ENCODE measurements at places on chromosomes 6 and 20.
A peak's percentile ranks its signal among the peaks of the same experiment; 100 is the strongest.

DNA sequence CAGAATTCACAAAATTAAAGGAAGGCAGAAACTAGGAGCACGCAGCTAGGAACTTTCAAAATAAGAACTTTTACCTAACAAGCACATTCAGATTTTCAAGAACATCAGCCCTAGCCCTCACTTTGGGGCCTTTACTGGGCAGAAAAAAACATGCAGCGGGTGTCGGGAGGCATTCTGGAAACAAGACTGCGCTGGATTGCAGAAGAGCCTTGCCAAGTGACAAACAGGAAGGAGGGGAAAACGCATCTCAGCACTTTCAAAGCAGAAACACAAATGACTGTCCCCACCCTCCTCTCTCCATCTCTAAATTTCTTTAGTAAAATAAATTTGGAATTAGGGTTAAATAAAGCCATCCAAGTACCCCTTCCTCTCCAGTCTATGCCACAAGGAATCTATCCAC is 74.6 kb upstream of the RREB1 start:
- H3K4me1 ChIP-seq: no peaks in the 10 kb centered on the region
- H3K27ac ChIP-seq: no peak overlapping the region
- no peak for DNase-seq
- no peak overlapping the region for H3K4me3 ChIP-seq
- no peaks in the 10 kb centered on the region for H3K36me3 ChIP-seq
- H3K27me3 ChIP-seq: no peaks in the 10 kb centered on the region

- peak overlapping the region; percentile 97 for H3K4me3 ChIP-seq
- DNase-seq: peak; percentile 28
- no peaks in the 10 kb centered on the region for H3K36me3 ChIP-seq
- H3K27ac ChIP-seq: peak overlapping the region; percentile 83
- H3K27me3 ChIP-seq: no peaks in the 10 kb centered on the region
Observed at GRCh38 chr6:44128020-44128917, 915 bp downstream of the TMEM63B start.

GRCh38 chr6:79307321-79308036 is 73.0 kb upstream of the HMGN3 start:
- no peaks in the 10 kb centered on the region for H3K4me1 ChIP-seq
- H3K27me3 ChIP-seq: no peaks in the 10 kb centered on the region
- H3K36me3 ChIP-seq: no peaks in the 10 kb centered on the region
- H3K27ac ChIP-seq: no peak overlapping the region
- no peak for DNase-seq

GRCh38 chr6:96786336-96786735 is 50.9 kb downstream of the GPR63 start:
- DNase-seq: no peak
- H3K4me1 ChIP-seq: peaks cover 7% of the 10 kb centered on the region
- H3K36me3 ChIP-seq: no peaks in the 10 kb centered on the region

DNA sequence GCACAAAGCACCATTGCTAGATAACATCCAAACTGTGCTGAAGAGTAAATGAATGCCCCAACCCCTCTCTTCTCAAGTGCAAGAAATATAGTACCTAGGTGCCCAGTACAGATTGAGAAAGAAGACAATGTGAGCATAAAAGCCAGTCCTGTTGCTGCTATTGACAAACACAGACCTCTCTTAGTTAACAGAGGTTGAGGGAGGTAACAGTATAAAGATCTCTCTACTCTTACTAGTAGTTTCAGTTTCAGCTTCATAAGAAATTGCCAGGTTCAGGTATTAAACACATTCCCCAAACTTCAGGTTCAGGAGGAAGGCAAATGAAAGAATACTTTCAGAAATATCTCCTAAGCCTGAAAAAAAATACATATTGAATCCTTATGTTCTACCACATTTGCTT is 31.4 kb downstream of the TBC1D32 start:
- no peaks in the 10 kb centered on the region for H3K36me3 ChIP-seq
- H3K27me3 ChIP-seq: no peaks in the 10 kb centered on the region
- H3K4me1 ChIP-seq: no peaks in the 10 kb centered on the region
- H3K27ac ChIP-seq: no peak overlapping the region
- H3K4me3 ChIP-seq: no peak overlapping the region
- no peak for DNase-seq

- H3K36me3 ChIP-seq: no peaks in the 10 kb centered on the region
- H3K27me3 ChIP-seq: no peaks in the 10 kb centered on the region
- H3K27ac ChIP-seq: no peak overlapping the region
- DNase-seq: no peak
- H3K4me1 ChIP-seq: no peaks in the 10 kb centered on the region
- H3K4me3 ChIP-seq: no peak overlapping the region
Observed at GRCh38 chr20:49797344-49797615, 15.3 kb upstream of the SLC9A8 start.

DNA sequence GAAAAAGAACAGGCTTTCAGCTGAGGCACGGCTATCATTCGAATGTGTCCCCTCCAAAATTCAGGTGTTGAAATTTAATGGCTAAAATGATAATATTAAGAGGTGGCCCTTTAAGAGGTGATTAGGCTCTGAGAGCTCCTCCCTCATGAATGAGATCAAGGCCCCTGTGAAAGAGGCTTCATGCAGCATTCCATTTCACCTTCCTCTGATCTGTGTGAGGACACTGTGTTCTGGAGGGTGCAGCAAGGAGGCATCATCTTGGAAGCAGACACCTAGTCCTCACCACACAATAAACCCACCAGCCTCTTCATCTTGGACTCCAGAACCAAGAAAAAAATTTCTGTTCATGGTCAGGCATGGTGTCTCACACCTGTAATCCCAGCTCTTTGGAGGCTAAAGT is 56.4 kb downstream of the PPP1R14C start:
- no peak for DNase-seq
- H3K27me3 ChIP-seq: no peaks in the 10 kb centered on the region
- H3K4me3 ChIP-seq: no peak overlapping the region

- peaks cover 5% of the 10 kb centered on the region for H3K36me3 ChIP-seq
- H3K4me3 ChIP-seq: no peak overlapping the region
Observed at GRCh38 chr6:124676033-124676432, 286.2 kb upstream of the RNF217 start.

- H3K4me1 ChIP-seq: peaks cover 27% of the 10 kb centered on the region
- H3K27ac ChIP-seq: peak overlapping the region; percentile 54
- no peaks in the 10 kb centered on the region for H3K27me3 ChIP-seq
Observed at GRCh38 chr6:82030301-82030700, 217.2 kb downstream of the IBTK start.

- no peaks in the 10 kb centered on the region for H3K27me3 ChIP-seq
- H3K27ac ChIP-seq: no peak overlapping the region
- H3K36me3 ChIP-seq: no peaks in the 10 kb centered on the region
- no peaks in the 10 kb centered on the region for H3K4me1 ChIP-seq
Observed at GRCh38 chr20:1654996-1655395, 2.6 kb downstream of the SIRPG start.

DNA sequence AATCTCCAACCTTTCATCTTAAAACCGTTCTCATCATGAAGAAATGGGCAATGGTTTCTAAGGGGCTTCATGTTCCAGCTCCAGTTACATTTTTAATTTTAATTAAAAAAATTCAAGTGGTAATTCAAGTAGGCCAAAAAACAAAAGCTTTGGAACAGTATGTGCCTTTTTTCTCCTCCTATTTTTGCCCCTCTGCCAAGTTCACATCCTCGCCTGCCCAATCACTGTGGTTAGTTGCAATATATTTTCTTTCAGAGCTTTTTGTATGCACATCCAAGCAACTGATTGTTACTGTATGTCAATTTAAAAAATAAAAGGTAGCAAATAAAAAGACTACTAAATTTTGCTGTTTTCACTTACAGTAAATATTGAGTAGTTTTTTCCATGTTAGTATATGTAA is 99.8 kb upstream of the B3GAT2 start:
- H3K36me3 ChIP-seq: no peaks in the 10 kb centered on the region
- DNase-seq: no peak
- no peak overlapping the region for H3K27ac ChIP-seq
- no peaks in the 10 kb centered on the region for H3K4me1 ChIP-seq
- no peaks in the 10 kb centered on the region for H3K27me3 ChIP-seq

DNA sequence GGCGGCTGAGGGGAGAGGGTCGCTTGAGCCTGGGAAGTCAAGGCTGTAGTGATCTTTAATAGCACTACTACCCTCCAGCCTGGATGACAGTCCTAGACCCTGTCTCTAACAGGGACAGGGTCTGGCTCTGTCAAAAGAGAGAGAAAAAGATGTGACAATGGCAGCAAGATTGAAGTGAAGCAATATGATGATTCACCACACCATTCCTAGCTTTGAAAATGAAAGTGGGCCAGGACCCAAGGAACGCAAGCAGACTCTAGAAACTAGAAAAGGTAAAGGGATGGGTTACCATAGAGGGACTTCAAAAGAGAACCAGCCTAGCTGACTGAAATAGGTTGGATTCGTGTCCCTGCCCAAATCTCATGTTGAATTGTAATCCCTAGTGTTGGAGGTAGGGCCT is 426.9 kb downstream of the HTR1B start:
- H3K27ac ChIP-seq: no peak overlapping the region
- no peaks in the 10 kb centered on the region for H3K36me3 ChIP-seq

DNA sequence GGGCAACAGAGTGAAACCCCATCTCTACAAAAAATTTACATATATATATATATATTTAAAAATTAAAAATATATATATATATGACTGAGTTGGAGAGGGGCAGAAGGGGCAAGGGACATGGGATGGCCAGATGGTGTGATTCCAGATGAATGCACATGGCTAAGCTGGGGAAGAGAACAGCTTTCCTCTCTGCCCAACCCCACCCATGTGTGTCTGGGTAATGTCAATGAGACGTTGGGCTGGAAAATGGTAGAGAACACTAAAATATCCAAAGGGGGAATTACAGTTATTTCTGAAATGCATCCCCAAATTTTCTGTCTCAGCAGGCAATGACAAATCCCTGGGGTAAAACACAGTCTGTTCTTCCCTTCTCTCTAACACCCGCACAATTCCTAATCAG is 31.2 kb upstream of the CCND3 start:
- H3K27me3 ChIP-seq: no peaks in the 10 kb centered on the region
- DNase-seq: no peak
- H3K36me3 ChIP-seq: no peaks in the 10 kb centered on the region
- no peaks in the 10 kb centered on the region for H3K4me1 ChIP-seq
- no peak overlapping the region for H3K27ac ChIP-seq

DNA sequence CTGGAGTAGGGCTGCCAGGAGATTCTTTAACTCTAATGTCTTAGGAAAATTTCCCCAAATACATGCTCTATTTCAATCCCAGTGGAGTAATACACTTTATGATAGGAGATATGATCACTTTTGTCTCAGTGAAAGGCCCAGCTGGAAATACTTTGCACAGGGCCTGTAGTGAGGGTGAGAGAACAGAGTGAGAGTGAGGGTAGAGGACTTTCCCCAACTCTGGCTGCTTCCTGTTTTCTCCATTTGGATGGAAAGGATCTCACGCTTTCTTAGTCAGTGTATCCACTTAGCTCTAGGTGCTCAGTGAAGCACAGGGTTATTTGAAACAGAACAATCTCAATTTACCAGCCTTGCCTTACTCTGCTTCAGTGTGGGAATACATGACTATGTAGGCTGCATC is 36.6 kb downstream of the FAM229B start:
- H3K4me1 ChIP-seq: no peaks in the 10 kb centered on the region
- H3K36me3 ChIP-seq: peaks cover 74% of the 10 kb centered on the region
- no peak for DNase-seq

DNA sequence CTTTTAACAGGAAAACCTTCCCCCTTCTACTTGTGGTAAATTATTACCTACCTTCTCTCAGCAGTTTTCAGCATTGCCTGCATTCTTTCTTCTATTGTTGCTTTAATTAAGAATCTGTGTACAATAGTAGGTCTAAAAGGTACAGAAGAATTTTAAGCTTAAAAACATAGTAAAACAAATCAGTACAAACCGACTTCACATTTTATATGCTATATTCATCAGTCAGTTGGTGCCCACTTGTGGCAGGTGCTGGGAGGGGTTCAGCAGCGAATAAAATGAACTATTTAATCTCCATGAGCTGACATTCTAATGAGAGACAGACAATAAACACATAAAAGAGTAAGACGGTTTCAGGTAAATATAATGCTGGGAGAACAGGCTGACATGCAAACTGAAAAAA is 73.4 kb upstream of the FBXO30 start:
- no peak overlapping the region for H3K27ac ChIP-seq
- no peaks in the 10 kb centered on the region for H3K4me1 ChIP-seq
- H3K27me3 ChIP-seq: no peaks in the 10 kb centered on the region
- peaks cover 7% of the 10 kb centered on the region for H3K36me3 ChIP-seq
- no peak overlapping the region for H3K4me3 ChIP-seq
- DNase-seq: no peak

DNA sequence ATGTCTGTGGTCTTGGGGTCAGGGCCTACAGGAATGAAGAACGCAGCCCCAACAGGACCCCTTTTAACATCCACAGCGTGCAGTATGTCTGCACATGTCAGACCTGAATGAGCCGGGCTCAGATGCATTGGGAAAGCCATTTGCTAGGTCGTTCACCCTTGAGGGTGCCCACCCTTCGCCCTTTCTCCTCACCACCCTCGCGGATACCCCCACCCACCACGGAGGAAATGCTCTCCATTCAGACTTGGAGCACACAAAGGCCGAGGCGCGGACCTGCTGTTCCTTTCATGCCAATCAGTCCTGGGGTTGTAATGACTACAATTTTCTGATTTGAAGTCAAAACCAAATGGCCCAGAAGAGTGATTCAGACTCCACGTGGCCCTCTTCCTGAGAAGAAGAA is 62.7 kb downstream of the EDN3 start:
- no peak for DNase-seq
- no peaks in the 10 kb centered on the region for H3K4me1 ChIP-seq
- H3K27ac ChIP-seq: no peak overlapping the region
- H3K27me3 ChIP-seq: peaks cover 15% of the 10 kb centered on the region
- no peak overlapping the region for H3K4me3 ChIP-seq
- H3K36me3 ChIP-seq: no peaks in the 10 kb centered on the region

- no peaks in the 10 kb centered on the region for H3K36me3 ChIP-seq
- DNase-seq: peak; percentile 27
- peak overlapping the region; percentile 58 for H3K27ac ChIP-seq
- peak overlapping the region; percentile 61 for H3K4me3 ChIP-seq
- peaks cover 18% of the 10 kb centered on the region for H3K4me1 ChIP-seq
Observed at GRCh38 chr20:8132484-8133309, 631 bp downstream of the PLCB1 start.

DNA sequence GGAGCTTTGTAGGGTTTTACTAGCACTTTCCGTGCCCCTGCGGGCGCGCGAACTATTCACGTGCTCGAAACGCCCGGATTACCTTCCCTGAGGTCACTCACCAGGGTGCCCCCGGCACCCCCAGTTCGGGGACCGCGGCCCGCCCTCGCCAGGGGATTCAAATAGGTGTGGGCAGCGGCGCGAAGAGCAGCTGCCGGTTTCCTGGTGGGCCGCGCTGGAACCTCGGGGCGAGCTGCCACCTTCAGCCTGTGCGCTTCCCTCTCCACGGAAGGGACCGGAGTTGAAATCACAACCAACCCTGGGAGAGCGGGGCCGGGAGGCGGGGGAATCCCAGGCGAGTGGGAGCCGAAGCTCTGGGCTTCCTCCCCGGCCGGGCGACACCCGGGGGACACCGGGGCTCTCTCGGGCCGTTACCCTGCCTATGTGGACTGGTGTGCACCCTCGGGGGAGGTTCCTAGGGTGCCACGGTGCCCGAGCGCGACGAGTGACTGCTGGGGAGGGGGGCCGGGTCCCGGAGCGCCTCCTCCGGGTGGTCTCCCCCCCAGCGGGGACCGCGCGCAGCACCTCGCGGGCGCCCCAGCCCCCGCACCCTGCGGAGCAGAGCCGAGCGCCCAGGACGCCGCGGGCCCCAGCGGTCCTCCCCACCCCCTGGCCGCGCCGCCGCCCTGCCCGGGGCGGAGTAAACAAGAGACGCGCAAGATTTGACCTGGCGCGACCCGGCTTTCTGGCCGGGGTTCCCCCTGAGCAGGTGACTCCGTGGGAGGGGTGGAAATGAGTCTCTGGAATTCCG is 2.1 kb upstream of the HIVEP2 start:
- no peaks in the 10 kb centered on the region for H3K36me3 ChIP-seq
- DNase-seq: peak; percentile 92
- H3K27ac ChIP-seq: peak overlapping the region; percentile 97
- peaks cover 11% of the 10 kb centered on the region for H3K4me1 ChIP-seq
- peak overlapping the region; percentile 88 for H3K4me3 ChIP-seq

Measured in tibial artery (tissue), 4 donors.